ENCODE measurements at places on chromosomes 12 and 14.

- DNase-seq, result no peak
Observed at GRCh38 chr12:33486058-33486457, 46.4 kb upstream of the SYT10 start.

GRCh38 chr14:49923442-49923841, 30.6 kb downstream of the ARF6 start:
- DNase-seq, result no peak

DNA sequence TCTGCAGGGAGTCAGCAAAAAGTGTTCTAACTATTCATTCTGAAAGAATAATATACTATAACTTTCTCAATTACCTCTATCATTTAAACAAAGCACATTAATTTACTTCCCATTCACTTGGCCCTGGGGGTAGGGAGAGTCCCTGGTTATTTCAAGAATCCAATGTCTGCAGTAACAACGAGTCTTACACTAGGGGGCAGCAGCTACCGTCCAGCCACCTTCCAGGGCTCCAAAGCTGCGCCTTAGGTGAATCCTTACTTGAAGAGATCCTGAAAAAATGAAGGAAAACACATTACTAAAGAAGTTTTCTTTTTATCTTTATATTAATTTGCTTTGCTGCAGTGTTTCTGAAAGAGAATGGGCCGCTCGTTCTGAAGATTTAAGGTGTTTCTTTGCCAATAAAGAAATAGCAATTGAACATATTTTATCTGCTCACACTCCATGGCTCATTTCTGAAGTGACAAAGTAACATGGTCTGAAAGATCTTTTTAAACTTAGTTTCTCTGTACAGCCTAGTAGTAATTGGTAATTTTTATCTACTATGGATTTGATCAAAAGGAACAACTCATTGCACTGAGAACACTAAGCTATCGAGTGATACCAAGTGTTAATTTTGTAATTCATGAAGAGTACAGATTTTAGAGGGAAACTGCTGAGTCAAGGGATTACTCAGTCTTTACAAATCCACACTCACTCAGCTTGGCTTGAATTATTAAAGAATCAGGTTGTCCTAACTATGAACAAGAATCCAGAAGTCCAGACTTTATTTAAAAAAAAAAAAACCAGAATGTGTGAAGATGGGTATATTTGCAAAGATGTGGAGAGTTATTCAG, 27.6 kb downstream of the BHLHE41 start:
- DNase-seq, result peak; percentile 84

DNA sequence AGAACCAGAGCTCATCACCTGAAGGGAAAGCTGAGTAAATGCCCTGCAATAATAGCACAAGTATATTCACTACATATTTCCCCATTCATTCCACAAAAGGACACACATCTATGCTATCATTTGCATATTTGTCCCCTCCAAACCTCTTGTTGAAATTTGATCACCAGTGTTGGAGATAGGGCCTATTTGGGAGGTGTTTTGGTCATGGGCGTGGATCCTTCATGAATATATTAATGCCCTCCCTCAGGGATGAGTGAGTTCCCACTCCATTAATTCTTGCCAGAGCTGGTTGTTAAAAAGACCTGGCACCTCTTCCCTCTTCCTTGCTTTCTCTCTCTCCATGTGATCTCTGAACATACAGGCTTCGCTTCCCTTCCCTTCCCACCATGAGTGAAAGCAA, 18.6 kb upstream of the ZDHHC17 start:
- DNase-seq, result no peak

GRCh38 chr14:46344327-46344937, 307.1 kb downstream of the RPL10L start:
- peak; percentile 73 for DNase-seq

GRCh38 chr12:124315372-124316044, 20.6 kb downstream of the RFLNA start:
- DNase-seq, result no peak

DNA sequence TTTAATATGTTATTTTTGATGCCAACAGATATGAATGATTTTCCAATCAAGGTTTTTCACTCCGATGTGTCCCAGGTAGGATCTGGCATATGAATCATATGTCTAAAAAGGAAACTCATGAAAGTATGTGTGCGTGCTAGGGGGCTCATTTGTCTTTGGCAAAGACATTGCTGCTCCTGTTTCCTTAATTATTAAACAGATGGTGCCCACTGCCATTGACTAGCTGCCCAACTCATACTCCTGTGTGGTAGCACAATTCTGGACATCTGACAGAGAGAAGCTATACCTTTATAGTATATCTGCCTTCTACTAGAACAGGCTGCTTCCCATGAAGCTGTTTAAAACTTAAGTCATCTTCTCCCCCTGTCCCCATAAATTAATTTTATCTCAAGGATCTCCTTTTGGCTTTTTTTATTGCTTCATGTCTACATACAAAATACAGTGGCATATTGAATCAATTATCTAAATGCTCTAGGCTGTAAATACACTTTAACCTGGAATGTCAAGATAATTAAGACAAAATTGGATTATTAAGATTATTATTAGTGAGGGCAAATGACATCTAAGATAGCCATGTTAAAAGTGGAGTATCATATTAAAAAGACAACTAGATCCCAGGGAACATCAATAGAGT, 1.4 kb upstream of the PDE3A start:
- no peak for DNase-seq

DNA sequence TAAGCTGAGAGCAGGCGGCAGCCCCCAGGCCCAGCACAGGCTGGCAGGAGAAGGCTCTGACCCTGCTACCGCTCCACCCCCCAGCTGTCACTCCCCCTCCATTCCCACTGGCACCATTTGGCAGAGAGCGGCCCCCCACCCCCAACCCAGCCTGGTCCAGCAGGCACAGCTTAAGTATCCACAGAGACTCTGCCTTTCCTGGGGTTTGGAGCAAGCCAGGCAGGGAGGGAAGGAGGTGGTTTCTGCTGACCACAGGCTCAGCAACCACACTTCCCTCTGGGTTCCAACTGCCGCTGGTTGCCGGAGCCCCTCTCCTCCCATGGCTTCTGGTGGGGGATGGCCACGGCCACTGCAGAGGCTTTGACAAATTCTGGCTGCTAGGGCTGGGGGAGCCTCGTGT, 30.5 kb upstream of the CCND2 start:
- DNase-seq, result peak; percentile 87

DNA sequence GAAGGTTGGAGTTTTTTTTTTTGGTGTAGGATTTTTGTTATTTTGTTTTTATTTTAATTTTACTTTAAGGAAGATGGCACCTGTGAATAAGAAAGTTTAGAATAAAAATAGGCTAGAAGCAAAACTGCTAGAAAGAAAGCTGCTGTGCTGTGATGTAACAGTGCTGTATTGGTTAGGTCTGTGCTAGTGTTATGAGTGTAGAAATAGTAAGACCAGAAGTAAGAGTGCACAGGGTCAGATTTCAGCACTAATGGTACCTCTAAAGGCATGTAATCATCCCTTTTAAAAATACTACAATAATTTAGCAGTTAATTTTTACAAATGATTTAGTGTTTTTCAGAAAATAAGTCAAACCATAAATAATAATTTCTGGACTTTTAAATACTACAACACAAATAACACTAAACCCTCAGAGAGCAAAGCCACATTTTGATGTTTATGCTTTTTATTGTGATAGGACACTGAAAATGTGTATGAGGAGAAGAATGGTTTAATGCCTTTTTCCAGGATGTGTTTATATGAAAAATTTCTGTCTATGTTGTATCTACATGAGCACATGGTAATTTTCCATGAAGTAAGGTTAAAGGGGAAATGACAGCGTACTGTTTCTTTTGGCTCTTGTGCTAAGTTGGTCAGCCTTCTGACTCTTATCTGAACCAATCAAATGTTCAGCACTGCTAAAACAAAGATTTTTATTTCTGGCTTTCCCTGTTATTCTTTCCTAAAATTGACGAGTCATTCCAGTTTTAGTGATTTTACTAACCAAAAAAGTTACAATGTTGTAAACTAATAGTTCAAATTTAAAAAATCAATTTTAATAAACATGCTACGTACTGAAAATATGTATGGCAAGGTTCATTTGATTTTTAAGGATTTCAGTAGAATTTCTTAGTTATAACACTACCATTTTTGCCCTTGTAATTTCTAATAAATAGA, 96.1 kb downstream of the PPHLN1 start:
- DNase-seq, result peak; percentile 65

- DNase-seq, result peak; percentile 25
Observed at GRCh38 chr12:19910681-19911080, 457.7 kb upstream of the PDE3A start.

DNA sequence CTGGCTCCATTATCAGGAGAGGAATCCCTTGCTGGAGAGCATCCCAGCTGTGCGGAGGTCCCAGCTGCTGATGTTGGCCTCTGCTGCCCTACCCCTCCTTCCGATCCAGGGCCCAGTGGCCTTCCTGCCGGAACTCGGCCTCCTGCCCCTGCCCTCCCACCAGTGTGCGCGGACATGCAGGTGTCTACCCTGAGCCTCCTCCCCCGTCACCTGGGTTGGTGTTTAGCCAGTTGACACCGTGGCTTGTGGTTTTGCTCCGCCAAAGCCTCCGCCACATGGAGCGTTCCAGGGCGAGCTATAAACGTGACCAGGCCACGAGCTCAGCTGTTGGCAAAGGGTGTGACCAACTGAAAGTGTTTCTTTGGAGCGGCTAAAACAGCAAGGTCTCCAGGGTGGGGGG, 1104.3 kb downstream of the BCL11B start:
- no peak for DNase-seq

DNA sequence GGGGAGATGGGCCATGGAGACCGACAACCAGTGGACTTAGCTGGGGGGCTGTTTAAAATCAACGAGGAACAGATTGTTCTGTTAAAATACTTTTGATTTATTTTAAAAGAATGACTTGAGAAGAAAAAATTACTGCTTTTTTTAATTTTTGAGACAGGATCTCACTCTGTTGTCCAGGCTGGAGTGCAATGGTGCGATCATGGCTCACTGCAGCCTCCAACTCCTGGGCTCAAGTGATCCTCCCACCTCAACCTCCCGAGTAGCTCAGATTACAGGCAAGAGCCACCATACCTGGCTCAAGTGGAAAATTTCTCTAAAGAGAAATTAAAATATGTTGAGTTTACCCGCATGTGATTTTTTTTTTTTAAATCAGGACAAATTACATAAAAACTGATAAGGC, 80.6 kb downstream of the SCARB1 start:
- no peak for DNase-seq

DNA sequence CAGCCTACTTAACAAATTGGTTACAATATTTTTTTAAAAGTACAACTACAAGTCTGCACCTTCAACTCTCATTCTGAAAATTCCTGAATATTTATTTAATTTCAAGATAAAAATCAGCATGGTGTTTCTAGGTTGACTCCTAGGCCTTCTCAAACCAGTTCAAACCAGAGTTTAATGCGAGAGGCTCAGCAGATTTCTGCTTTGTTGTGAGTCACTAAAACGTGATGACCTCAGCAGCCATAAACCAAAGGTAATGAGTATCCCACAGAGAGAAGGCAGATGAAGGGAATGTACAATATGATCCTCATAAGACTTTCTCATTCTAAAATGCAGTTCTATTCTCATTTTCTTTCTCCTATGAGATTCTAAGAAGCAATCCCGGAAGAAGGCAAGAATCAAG, 1.5 kb downstream of the PRDM4 start:
- peak; percentile 63 for DNase-seq

GRCh38 chr12:93376436-93377251, 1.1 kb upstream of the NUDT4 start:
- DNase-seq, result peak; percentile 43

- DNase-seq, result no peak
Observed at GRCh38 chr12:106758349-106759110, 16.0 kb upstream of the RIC8B start.

DNA sequence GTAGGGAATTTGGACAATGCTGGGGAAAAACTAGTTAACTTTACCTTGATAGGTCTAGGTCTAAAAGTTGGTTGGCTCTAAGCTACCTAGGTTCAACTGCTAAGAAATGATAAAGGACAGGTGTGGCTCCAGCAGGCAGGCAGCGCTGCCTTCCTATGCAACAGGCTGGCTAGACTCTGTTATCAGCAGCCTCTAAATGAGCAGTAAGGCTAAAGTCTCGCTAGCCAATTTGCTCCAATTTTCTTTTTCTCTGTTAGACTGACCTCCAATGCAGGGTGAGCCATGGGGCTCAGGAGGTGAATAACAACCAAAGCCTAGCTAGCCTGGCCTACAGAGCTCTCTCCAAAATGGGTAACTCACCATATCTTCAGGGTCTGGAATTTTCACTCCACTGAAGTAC, 26.5 kb downstream of the DMAC2L start:
- no peak for DNase-seq

DNA sequence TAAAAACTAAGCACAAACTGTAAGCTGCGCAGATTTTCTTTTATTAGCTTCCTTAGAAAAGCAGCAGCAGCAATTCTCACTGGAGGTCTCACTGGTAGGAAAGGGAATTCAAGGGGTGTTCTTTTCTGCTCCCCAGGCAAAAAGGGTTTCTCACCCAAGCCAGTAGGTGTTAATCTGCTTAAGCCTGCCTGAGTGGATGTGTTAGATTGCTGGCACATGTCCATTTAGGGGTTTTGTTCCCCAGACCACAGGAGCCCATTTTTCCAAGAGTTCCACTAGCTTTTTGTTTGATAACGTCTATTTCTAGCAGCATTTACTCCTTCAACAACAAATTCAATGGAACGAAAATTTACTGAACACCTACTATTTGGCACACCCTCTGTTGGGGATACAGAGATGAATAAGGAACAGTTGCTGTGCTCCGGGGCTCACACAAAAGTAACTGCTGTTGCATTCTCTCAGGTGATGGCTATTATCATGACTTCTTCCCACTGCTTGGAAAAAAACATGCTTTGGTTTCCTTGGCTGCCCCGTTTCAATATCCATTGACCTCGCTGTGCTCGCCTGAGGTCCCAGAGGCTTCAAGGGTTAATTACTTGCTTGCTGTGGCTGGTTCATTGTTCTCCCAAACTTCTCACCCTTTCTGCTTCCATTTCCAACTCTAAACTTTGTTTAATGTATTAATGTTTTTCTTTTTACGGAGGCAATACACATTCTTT, 31.1 kb upstream of the RIC8B start:
- no peak for DNase-seq

- no peak for DNase-seq
Observed at GRCh38 chr14:58815794-58816193, 178.0 kb downstream of the DACT1 start.

DNA sequence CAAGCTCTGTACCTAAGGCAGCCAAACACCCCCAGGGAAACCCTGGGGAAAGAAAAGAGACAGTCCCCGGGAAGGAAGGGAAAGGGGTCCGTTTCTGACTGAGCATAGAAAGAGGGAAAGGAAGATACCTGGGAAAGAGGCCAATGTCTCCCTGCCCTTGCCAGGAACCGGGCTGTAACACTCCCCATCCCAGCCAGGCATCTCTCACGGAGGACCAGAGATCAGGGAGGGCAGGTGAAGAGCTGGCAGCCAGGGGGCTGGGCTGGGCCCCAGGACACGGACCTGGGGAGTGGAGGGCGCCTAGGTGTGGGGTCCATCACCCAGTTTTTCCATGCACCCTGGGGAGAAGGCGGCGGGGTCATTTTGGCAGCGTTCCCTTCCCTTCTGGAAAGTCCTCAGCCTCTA, 18.9 kb upstream of the PLEKHH1 start:
- no peak for DNase-seq

GRCh38 chr12:116125956-116126566, 151.4 kb downstream of the MED13L start:
- no peak for DNase-seq

- no peak for DNase-seq
Observed at GRCh38 chr14:83171761-83172160, 1638.1 kb upstream of the SEL1L start.

GRCh38 chr12:60335745-60336144, 739.9 kb downstream of the SLC16A7 start:
- no peak for DNase-seq
